NCI-H460 (cell line): ENCODE measurements at places on chromosomes 3 and 15.

- DNase-seq, result no peak
Measured at GRCh38 chr15:94131875-94132274, 99.5 kb upstream of the MCTP2 start.

DNA sequence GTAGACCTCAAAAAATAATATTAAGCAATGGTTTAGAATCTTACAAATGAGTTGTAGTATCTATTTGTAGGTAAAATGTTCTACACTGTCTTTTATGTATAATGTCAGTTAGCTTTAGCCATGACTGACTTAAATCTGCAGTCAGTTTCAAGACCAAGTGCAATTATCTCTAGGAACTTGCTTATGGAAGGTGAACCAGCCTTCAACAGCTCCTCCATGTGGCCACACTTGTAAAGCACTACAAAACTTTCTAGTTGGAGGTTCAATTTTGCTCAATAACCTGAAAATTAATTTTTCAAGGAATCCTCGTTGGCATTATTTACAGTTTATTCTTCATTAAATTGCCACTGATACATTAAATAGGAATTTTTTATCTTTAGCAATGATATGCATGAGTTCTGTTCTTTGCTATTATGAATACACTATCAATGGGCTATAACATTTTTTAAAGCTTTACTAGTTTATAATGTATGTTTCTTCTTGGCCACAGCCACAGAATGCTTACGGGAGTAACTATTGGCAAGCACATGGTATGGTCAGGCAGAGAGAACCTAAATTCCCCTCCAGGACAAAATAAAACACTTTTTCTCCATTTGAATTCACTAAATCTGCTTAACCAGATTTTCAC is 315.3 kb upstream of the UBE2E2 start:
- DNase-seq, result peak; percentile 8

- DNase-seq, result no peak
Measured at GRCh38 chr3:194375473-194376240, 6.1 kb upstream of the LRRC15 start.

DNA sequence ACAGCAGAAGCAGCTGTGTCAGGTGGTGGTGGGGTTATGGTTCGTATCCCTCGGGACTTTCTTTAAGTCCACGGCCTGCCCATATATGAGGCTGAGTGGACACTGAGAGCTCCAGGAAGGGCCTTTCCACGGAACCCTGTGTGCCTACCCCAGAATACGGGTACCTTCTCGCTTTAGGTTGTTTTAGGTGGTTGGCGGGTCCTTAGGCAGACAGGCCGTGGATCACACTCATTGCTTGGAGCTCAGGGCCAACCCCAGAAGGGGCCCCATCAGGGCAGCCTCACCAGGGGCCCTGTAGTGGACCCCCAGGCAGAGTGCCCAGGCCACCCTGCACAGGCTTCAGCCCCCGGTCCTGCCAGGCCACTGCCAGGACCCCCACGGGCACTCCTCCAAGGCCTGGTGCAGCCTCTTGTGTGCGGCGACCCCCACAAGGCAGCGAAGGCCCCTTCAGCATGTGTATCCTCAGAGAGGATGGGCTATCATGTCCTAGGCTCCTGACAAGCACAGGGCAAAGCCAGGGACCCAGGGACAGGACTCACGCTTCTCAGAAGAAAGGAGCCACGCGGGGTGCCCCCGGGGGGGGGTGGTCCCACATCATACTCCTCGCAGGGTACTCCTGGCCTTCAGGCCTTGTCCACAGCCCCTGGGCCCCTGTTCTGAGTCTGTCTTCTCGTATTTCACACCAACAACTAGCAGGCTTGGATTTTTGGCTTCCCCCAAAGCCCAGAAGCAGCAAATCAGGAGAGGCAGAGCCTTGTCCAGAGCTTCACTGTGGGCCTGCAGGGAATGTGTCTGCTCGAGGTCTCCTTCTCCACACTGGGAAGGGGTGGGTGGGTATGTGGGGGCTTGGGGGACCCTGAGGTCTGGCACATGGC is 93.4 kb downstream of the LRRK1 start:
- DNase-seq, result no peak

GRCh38 chr3:194247350-194247740 is 103.8 kb downstream of the CPN2 start:
- DNase-seq, result no peak

DNA sequence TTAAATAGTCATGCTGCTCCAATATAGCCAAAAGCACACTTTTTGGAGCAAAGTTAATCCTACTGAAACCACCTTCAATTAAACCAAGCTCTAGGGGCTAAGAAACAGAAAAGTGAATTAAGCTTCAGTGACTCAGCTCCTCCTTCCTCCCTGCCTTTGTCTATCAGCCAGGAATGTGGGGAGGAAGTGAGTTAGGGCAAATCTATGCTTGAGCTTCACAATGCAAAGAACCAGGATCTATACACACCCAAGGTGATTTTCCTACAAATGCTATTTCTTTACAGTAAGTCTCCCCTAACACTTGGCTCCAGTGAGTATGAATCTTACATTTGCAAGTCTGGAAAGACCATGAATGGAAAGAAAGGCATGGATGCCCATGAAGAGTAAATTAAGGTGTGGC is 212.1 kb downstream of the P3H2 start:
- DNase-seq, result peak; percentile 15
